Activated CD4-positive, CD25-positive, alpha-beta regulatory T cell (primary cell): ENCODE measurements at places on chromosomes 11 and 22.

GRCh38 chr11:8934742-8935488, 2.2 kb upstream of the C11orf16 start:
- no peak for DNase-seq

DNA sequence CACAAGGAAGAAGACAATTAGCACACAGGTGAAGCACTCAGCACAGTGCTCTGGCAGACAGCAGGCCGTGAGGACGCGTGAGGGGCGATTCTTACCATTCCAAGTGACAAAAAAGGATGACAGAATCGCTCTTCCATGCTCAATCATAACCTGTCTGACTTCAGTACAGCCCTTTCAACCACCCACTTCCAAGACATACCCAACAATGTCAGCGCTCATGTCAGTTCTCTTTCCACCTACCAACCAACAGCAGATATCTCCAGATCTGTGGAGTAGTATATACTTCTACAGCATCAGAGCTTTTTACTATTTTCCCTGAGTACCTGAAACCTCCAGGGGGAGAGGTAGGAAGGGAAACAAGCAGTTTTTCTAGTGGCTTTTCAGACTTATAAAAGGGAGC, 40.2 kb downstream of the MORC2 start:
- no peak for DNase-seq

- no peak for DNase-seq
These were observed 574.0 kb downstream of the LRRC4C start for GRCh38 chr11:40885250-40885954.

DNA sequence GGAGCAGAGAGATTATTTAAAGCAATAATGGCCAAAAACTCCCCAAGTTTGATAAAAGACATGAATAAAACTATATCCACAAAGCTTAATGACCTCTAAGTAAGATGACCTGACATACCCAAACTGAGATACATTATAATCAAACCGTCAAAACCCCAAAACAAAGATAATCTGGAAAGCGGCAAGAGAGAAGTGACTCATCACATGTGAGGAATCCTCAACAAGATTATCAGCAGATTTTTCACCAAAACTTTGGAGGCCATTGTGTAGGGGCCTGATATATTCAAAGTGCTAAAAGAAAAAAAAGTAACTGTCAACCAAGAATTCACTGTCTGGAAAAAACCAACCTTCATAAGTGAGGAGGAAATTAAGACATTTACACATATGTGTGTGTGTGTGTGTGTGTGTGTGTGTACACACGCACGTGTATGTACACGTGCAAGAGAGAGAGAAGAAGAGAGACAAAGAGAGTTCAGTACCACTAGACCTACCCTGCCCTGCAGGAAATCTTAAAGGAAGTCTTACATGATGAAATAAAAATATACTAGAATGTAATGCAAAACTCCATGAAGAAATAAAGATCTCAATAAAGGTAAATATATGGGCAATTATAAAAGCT, 752.4 kb downstream of the NELL1 start:
- DNase-seq = no peak

DNA sequence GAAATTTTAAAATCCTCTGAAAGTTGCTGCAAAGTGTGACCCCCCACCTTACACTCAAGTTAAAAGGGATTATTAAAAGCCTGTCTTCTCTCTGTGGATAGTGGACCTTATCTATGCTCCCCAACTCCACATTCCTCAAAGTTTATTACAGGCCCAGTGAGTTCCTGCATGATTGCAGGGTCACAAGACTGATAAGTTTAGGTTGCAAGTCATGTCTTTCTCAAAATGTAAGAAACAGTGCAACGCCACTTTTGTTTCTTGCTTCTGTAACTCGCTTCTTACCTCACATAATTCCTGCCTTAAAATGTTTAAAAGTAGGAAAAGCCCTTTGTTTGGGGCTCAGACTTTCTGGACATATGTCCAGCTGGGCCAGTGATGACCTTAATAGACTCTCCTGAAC, 38.4 kb upstream of the GLYAT start:
- no peak for DNase-seq

GRCh38 chr11:67456068-67456705, 1.0 kb downstream of the CABP4 start:
- no peak for DNase-seq

GRCh38 chr11:112229746-112230433, 3.7 kb downstream of the PTS start:
- no peak for DNase-seq

- DNase-seq = peak; percentile 16
These were observed 71.7 kb downstream of the IGLL5 start for GRCh38 chr22:22959147-22959827.

GRCh38 chr11:19323502-19323901, 82.8 kb upstream of the E2F8 start:
- no peak for DNase-seq

- DNase-seq = no peak
These were observed 96.5 kb downstream of the SHANK2 start for GRCh38 chr11:71155846-71156245.

- DNase-seq = no peak
These were observed 289.7 kb upstream of the PITPNB start for GRCh38 chr22:28208787-28209186.

- no peak for DNase-seq
These were observed 107.3 kb upstream of the BDNF start for GRCh38 chr11:27807596-27807995.

- no peak for DNase-seq
These were observed 133.8 kb upstream of the PITPNB start for GRCh38 chr22:28052825-28053269.

GRCh38 chr22:46564084-46564714, 26.8 kb upstream of the CELSR1 start:
- no peak for DNase-seq

DNA sequence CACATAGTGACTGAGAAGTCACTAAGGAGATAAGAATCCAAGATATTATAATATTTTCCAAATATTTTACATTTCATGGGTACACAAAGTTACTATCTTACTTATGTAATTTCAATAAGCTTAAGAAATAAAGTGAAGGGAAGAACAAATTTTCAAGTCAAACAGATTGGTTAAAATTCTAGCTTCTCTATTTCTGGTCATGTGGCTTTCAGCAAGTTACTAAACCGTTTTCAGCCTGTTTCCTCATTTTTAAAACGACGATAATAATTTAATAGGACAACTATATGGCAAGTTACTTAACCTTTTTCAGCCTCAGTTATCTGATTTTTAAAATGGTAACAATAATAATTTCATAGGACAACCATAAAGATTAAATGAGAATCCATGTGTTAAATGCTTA, 15.6 kb downstream of the DCUN1D5 start:
- no peak for DNase-seq

DNA sequence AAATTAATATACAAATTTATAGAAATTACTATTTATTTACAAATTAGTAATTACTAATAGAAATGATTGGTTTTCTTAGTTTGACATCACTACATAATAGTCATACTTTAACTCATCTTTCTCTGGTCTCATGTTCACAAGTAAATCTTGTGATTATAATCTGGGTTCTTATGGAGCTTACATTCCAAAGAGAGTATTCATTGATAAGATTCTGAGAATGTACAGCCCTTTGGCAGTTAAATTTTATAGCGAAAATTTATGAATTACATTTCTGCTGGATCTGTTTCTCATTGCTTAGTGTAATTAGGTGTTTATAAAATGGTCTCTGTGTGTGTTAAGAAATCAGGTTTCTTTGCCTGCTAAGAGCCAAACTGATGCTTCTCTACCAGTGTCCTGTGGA, 175.2 kb downstream of the TMEM135 start:
- no peak for DNase-seq

DNA sequence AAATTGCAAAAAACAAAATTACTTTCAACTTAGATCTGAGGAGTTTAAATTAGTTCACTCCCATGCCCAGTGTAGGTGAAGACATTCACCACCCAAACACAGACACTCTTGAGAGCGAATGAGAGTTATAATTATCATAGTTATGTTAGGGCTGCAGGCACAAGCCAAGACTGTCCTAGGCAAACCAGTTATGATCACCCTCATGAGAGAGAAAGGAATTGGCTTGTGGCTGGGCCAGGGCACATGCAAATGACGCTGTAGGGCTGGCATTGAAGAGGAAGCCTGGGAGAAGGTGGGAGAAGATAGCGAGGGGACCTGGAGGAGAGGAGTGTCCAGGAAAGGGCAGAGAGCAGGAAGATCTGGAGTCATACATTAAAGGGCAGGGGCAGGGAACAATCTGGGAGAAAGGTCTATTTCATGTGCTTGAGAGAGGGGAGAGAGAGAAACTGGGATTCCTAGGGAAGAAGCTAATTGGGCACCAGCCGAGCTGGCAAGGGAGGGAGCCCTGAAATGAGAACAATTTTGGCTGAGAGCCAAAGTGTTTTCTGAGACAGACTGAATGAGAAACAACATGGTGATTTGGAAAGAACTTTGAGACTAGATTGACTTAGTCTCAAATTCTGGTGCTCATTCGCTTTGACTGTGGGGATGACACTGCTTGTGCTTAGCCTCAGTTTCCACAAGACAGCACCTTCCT, 279.9 kb downstream of the KIRREL3 start:
- no peak for DNase-seq

DNA sequence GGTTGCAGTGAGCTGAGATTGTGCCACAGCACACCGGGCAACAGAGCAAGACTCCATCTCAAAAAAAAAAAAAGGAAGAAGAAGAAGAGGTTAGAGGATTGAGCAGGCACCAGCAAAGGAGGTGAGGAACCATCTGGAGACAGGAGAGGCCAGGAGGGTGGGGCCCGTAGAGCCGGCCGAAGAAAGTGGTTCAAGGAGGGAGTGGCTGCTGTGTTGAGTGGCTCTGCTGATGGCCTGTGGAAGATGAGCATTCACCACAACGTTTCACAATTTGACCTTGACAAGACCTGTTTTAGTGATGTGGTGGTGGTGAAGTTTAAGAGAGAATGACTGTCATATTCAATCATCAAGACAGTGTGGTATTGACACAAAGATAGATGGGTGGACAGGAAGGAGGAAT, 6.8 kb upstream of the CTSD start:
- no peak for DNase-seq

- no peak for DNase-seq
These were observed 7.3 kb upstream of the EHF start for GRCh38 chr11:34613552-34614056.

DNA sequence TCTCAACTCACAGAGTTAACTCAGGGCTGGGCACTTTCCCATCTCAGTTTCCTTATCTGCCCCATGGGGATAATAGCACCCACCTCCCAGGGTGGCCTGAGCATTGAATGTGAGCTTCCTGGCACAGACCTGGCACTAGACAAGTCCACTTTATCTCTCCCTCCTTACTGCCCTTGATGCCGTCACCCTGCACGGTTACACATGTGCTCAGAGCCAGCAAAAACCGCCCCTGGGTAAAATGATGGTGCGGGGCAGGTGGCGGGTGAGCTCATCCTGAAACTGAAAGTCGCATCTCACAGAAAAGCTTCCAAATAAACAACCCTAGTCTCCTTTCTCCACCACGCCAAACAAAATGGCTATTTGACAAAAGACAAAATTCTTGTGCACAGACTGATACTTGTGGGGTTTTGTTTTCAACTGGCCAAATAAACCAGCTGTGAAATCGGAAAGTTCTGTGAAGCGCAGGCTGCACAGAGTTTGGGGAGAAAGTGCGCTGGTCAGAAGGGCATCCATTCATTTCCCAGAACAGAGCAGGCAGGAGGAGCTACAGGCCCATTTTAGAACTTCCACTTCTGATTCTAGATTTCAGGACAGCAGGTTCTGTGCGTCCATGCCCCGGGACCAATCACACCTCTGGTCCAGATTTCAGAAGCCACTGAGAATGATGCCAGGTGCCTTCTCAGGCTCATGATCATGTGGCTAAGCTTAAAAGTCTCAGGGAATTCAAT, 138.1 kb downstream of the SHANK2 start:
- no peak for DNase-seq

GRCh38 chr11:102111787-102112508, 1.7 kb downstream of the YAP1 start:
- DNase-seq = no peak

DNA sequence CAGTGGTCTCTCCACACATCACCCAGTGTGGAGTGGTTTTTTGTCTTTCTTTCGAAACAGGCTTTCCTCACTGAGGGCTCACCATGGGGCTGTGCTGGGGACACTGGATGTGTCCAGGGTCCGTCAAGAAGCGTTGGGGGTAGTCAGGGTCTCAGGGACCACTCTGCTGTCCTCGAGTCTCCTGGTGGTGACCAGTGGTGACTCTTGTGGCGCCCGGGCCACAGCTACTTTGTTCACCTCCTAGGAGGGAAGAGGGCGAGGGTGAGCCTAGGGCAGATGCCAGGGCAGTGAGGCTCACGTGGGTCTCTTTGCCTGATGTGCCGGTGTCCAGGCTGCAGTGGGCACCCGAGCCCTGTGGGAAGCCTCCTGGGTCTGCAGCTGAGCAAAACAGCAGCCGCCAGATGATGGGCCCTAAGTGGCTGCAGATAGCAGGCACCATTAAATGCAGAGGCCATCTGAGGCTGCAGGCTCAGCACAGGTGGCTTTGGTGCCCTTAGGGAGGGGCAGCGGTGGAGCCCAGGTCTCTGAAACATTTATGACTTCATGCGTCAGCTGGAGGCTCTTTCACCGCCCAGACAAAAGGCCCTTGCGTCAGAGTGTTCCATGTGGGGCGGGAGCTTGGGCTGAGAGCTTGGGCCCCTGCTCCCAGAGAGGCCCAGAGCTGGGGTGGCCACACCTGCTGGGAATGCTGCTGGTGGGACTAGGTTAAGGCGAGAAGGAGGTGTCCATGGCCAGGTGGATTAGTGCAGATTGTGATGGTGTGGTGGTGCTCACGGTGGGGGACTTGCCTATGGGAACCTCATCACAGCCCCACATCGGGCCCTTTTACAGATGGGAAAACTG, 29.5 kb downstream of the KCNQ1 start:
- no peak for DNase-seq

GRCh38 chr11:65404210-65404609, 17.8 kb downstream of the FRMD8 start:
- DNase-seq = no peak

DNA sequence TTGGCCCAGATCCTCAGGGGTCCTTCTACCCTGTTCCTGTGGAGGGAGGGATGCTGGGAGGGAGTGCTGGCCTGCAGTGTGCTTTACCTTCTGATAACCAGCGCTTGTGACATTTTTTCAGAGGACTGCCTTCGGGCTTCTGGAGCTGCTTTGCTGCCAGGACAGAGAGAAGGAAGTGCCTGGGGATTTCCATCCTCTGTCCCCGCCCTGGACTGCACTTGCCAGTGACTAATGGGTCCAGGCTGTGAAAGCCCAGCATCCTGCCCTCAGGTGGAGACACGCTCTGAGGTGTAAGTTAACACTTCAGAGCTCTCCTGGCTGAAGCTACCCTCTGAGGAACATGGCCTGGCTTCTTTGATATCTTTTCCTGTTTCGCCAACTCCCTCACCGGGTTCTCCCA, 158.7 kb upstream of the SYT13 start:
- DNase-seq = no peak

DNA sequence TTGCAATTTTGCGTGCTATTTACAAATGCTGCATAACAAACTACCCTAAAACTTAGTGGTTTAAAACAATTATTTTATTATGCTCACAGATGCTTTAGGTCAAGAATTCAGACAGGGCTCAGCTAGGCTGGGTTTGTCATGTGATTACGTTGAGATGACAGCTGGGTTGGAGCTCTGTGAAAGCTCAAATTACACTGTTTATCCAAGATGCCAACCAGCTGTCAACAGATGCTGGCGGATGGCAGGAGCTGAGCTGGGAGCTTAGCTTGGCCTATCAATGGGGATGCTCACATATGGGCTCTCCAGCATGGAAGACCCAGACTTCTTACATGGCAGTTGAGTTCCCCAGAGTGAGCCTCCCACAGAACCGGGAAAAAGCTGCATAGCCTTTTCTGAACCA, 62.7 kb downstream of the STK33 start:
- no peak for DNase-seq

GRCh38 chr11:75291741-75292140, 51.2 kb downstream of the TPBGL start:
- no peak for DNase-seq
